Right renal pelvis (tissue), 4 donors: ENCODE measurements at places on chromosomes 4 and X. TPM values are rescaled to one million over a fixed set of nuclear protein-coding genes. Genes with fewer than 3 reads are reported as not detected.

- no peak for DNase-seq
These were observed 520.5 kb upstream of the NR3C2 start for GRCh38 chr4:148962539-148963290.

DNA sequence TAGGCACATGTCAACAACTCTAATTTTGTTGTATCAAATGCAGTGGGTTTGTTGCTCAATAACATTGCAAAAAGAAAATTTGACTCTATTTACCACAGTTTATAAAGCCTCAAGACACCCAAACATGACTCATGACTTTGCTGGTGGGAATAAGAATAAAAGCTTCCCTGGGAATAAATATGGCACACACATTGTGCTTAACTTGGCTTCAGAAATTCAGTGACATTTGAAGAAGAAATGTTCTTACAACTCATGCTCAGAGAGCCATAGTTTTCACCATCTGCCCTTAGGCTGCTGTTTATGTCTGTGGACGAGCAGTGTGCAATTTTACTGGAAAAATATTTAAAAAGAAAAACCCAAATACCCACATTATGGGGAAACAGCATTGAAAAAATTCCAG, 60.9 kb downstream of the SPATA18 start:
- DNase-seq, result no peak

- no peak for DNase-seq
These were observed 334.3 kb upstream of the GATB start for GRCh38 chr4:152094970-152095700.

DNA sequence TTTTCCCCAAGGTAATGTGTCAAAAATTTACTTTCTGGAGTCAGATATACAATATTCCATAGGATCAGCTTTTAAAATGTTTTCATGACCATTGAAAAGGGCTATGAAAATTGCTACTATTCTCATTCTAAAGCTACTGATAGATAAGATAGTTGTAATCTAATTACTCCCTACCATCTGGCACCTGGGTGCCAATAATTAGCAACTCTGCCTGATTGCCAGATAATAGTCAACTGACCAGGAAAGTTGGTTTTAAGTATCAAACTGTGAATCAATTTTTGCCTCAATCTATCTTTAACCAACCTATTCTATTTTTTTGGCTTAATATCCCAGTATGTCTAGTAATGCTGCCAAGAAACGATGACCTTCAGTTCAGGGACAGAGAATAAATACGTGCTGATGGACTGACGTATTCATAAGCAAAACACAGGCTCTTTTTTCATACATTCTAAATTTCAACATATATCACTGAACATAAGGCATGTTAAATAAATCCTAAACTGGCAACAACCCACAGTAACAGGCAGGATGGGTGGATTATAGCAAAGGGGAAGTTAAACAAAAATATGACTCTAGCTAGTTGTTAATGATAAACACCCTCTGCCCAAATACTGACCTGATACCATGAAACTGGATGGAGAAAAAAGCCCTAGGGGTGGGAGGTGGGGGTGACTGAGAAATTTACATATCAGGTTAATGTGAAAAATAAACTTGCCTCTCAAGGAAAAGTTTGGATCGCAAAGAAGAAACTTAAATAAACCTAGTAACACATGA, 18.2 kb downstream of the SH3RF1 start:
- DNase-seq, result no peak

DNA sequence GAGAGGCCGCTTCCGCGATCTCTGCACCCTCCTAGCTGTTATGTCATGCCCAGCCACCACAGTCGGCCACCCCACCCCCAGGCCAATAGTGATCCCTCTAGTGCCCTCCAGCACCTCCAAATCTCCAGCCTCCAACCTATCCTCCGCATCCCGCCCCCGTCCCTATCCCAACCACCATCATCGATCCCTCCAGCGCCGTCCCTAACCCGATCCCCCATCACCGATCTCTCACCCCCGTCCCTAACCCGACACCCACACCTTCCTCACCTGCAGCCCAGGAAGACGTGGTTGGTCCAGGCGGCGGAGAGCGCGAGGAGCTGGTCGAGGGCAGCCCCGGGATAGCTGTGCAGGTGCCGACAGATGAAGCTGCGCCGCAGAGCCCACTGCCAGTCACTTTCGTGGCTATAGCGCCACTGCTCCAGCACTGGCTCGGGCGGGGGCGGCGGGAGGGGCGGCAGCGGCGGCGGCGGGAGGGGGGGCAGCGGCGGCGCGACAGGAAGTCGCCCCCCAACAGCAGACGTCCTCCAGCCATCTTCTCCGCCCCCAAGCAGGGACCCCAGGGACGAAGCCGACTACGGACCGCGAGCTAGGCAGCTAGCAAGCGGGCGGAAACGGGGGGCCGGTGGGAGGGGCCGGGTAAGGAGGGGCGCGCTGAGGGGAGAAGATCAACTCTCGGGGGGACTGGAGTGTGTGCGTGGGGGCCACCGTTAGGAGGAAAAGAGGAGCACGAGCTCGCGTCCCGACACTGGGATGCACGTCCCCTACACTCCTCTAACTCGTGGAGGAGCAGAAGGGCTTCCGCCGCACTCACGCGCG, 552 bp downstream of the NKRF start:
- no peak for DNase-seq

DNA sequence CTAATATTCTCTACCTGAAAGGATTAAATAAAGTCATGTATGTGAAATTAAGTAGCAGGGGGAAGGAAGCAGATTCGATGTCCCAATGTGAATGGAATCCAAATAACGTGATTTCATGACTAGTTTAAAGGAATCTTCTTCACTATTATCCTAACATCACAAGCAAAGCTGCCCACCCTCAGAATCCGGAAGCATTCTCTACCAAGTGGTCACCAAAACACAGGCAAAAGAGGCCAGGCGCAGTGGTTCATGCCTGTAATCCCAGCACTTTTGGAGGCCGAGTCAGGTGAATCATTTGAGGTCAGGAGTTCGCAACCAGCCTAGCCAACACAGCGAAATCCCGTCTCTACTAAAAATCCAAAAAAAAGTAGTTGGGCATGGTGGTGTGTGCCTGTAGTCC, 212.9 kb downstream of the LDB2 start:
- DNase-seq, result no peak

DNA sequence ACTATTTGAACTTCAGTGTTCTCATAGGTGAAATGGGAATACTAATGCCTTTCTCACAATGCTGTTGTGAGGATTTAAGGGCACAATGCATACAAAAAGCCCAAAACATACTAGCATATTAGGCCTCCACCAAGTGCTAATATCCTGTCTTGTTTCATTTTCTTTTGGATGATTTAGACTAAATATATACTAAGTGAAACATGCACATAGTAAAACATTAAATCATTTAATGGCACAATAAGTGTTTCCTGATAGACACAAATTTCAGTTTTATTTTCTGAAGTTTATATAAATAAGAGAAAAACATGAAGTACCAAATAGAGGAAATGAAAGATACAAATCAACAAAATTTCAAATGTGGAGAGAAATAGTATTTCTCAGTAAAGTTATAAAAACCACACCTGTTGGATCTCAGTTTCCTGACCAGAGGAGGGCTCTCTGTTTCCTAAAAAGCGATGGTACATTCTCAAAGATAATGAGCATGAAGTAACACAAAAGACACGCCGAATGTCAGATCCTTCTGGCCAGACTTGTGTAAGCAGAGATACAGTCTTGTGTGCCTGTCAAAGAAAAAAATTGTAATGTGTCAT, 25.1 kb downstream of the DDX60 start:
- no peak for DNase-seq

GPAT3 gene
- polyA plus RNA-seq, result 24.1 TPM

DNA sequence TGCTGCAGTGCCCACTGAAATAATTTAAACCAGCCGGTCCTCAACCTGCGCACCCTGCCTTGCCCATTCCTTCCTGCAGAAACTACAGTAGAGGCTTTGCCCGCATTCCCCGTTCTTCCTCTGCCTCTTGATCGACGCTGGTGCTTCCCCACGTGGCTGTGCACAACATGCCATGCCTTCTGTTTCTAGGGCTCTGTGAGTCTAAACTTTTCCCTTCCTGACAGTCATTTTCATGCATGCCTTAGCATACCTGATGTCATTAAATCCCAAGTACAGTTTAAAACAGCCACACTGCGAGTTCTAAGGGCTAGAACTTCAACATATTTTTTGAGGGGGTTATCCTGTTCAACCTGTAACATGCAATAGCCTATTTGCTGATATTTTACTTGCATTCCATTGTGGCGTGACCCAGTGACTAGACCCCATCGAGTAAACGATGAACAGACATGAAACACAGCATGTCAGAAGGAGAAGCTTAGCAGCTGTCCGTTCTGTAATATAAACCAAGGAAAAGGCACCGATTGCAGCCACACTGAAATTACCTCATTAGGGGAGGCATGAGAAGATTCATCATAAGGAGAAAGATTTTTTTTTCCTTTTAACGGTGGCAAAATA, 232.5 kb downstream of the ARHGAP10 start:
- peak; percentile 43 for DNase-seq

L1CAM gene
- polyA plus RNA-seq, result 59.9 TPM

DNA sequence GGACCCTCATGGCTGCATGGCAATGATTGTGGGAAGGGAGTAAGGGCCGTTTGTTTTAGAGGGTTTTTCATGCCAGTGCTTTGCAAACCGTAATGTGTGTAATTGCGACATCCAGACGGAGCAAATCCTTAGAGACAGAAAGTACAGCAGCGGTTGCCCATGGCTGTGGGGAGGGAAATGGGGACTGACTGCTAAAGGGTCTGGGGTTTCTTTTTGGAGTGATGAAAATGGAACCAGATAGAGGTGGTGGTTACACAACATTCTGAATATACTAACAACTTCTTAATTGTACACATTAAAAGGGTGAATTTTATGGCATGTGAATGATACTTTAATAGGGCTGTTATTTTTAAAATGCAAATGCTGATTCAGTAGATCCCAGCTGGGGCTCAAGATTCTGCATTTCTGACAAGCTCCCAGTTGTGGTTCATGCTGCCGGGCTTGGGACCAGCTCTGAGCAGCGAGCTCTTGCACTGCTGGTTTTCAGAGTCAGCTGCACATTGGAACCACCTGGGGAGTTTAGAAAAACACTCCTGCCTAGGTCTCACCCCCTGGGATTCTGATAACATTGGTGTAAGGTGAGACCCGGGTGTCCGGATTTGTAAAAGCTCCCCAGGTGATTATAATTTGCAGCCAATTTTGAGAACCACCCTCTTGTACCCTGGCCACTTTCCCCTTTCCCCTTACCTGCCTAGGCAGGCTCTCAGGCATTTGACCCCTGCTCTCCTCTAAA, 47.7 kb downstream of the PRPS1 start:
- DNase-seq, result no peak

DNA sequence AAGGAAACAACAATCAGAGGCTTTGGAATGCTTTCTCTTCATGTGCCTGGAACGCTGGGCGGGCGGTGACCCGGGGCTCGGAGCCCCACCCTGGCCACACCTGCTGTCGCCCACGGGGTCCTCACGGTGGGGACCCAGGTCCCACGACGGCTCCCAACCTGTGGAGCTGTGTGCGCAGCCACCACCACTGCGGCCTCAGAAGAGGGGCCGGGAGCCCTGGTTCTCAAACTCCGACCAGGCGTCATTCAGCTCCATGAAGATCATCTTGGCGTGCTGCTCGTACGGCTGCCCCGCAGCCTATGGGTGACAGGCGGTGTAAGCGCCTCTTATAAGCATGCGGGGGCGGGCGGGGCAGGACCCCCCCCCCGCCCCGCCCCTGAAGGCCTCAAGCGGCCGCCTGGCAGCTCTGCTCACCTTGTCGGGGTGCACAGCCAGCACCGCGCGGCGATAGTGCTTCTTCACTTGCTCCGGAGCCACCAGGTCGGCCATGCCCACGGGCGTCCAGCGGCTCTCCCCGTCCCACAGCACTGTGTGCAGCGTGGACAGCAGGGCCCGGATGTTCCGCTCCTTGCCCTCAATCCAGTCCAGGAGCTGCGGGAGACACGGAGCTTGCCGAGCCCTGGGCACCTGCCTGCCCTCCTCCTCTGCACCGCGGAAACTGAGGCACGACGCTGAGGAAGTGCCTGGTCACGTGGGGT, 23.7 kb upstream of the CPLX1 start:
- no peak for DNase-seq

DNA sequence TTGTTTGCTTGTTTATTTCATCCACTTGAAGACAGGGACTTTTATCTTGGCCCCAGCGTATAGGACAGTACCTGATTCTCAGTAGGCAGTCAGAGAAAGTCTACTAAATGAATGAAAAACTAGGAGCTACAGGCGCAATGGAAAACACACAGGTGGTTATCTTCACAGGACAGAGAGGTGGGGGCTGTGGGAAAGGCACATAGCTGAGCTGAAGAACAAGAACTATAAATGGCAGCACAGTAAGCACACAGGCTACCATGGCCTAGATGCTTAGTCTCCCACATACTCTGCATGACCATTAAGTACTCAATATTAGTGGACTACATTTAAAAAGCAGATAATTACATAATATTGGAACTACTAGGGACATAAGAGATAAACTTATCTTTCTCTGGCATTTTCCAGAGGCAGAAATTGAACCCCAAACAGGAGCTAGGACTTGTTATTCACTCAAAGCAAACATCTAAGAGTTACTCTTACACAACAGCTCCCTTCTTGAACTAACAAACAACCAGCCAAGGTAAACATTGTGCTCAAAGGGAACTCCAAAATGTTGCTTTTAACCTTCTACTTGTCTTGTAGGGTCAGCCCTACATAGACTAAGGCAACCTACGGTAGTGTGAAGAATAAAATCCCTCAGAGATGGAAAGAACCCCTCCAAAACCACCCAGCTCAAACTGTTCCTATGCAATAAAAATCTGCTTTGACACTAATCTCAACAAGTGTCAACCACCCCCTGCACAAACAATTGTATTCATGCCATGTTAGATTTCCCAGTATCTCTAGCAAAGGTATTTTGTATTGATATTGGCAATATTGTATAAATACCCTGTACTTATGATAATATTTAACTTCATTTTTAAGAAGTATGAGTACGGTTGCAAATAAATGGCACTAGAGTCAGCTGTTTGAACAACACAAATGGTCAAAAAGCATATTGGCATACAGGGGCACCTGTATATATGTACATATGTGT, 593.6 kb downstream of the KLHL13 start:
- DNase-seq, result no peak

DNA sequence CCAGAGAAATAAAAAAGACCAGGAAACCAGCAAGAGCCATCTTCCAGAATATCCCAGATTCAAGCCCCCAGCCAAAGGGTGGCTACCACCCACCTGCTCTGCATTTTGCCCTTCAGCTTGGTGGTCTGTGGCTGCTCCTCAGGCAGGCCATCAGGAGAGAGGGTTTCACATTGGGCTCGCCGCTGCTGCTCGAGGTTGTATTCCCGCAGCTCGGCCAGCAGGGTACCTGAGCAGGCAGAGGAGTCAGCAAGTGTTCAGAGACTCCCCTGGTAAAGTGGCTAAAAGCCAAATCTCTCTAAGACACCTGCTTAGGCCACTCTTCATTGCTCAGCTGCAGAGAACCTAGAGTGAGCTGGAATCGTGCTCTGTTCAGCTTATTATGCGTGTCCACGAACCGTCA, 110.8 kb upstream of the HSD17B10 start:
- DNase-seq, result no peak

DNA sequence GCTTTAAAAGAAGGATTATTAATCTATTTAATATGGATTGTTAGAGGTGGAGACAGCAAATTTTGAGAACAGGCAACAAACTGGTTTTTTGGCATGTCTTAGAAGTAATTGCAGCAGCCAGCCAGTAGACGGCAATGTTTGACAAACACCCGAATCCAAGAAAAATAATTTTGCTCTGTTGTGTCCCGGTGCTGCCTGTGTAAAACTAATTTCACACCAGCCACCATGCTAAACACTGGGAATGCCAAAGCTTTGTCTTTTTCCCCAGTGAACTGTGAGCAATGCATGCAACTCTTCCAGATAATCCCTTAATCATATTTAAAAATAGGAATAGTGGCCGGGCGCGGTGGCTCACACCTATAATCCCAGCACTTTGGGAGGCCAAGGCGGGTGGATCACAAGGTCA, 25.9 kb downstream of the SMIM31 start:
- DNase-seq, result peak; percentile 33
